Calu3 (cell line): ENCODE measurements at places on chromosomes 5 and 9.

DNA sequence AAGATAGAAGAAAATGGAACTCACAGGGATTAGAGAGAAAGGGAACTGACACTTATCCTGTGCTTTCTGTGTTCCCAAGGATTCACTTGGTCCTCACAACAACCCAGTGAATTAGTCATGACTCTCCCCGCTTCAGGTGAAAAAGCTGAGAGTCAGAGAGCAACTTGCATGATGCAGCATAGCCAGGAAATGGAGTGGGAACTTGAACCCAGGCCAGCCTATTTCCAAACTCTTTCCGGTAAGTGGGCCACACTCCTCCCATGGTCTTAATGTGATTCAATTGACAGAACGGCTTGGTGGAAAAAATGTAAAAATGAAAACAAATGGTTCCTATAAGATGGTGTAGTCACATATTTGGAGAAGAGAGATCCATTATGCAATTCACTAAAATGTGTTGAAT, 45.9 kb upstream of the CEMIP2 start:
- DNase-seq, result no peak

DNA sequence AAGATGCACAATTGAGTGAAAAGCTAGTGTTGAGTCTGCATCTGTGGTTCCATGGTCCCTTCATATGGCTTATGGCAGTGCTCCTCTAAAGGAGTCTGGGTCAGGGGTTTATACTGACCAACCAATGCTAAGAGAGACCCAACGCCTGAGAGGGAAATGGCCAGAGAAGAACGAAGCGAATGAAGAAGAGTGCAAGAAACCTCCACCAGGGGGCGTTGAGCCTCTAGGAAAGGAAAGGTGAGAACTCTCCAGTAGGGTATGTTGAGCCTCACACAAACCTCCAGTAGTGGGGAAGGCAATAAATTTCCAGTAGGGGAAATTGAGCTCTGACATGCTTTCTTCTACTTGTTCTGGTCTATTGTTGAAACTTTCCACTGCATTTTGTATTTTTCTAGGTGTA, 470.6 kb downstream of the PRDM9 start:
- DNase-seq, result peak; percentile 35

DNA sequence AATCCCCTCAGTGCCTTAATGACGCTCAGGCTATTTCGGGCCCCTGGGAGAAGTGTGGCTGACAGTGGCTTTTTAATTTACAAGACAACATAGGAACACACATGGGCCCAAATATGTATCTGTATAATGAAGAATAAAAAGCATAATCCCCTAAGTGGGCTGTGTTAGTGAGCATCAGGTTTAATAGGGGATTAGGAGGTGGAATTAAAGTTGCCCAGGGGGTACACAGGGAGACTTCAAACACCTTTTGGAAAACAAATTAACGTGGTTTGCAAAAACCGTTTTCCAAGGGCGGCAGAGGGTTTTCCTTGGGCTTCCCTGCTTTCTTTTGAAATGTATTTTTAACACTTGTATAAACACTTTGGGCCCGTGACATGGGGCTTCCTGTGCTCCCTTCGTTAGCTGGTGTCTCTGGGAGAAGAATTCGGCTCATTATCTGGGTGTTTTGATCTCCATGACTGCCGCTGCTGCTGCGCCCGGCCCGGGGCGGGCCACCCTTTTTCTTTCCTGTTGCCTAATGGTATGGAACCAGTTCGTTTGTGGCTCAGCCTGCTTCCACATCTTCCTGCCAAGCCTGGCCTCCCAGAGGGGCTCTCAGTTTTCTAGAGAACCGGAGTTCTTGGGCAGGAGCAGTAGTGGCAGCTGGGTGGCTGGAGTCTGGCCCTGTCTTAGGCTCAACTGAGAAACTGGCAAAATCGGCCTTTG, 173.0 kb downstream of the MACROH2A1 start:
- no peak for DNase-seq

GRCh38 chr5:111752426-111752965, 4.5 kb downstream of the NREP start:
- DNase-seq, result no peak

- DNase-seq, result no peak
These were observed 21.9 kb downstream of the ANKH start for GRCh38 chr5:14849516-14850294.

- DNase-seq, result no peak
These were observed 104.0 kb downstream of the MAMDC2 start for GRCh38 chr9:70147651-70148050.

- no peak for DNase-seq
These were observed 89.6 kb upstream of the BNC2 start for GRCh38 chr9:16960084-16960483.

DNA sequence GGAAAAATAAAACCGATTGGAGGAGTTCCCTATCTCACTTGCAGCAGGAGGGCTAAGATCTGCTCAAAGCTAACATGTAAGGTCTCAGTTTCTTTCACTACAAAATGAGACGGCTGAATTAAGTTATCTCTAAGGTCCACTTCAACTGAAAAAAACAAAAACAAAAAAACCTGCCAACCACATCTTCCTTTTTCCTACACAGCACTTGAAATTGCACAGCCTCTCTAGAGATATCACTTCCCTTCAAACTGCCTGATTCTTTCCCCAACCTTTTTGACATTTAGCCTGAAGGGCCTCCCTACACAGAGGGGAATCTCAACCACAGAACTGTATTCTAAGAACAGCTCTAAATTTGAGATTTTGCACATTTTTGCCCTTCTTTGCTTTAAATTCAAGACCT, 227.9 kb upstream of the TARS1 start:
- DNase-seq, result no peak

DNA sequence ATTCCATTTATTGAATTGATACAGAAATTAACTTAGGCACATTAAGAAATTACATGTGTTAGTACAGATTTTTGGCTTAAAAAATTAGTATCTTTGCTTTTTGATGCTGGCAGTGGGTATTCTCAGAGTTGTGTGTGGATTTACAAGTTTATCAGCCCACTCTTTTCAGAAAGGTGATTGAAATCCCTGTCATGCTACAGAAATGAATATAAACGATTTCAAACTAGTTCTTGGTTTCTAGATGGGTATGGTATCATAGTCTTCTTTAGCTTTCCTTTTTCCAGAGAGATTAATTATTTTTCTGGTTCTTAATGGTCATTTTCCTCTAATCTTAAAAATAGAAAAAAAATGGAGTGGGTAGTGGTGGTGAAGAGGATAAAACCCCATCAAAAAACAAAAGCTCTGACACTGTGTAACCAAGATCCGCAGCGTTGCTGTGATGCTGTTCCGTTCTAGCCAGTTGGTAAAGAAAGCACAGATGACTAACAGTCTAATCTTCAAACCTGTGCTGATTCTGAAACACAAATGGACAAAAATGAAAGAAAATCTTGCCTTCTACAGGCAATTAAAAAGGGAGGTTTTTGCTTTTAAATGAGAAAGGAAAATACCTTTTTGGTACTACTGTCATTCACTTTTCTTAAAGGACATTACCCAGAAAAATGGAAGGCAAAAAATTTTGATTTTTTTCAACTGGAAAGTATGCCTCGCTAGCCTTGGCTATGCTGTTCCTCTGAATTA, 5.2 kb downstream of the LRRTM2 start:
- no peak for DNase-seq

- no peak for DNase-seq
These were observed 77.4 kb upstream of the TMEM171 start for GRCh38 chr5:73042993-73043392.

GRCh38 chr9:134217431-134218210, 53.3 kb upstream of the RNU6ATAC start:
- peak; percentile 19 for DNase-seq

DNA sequence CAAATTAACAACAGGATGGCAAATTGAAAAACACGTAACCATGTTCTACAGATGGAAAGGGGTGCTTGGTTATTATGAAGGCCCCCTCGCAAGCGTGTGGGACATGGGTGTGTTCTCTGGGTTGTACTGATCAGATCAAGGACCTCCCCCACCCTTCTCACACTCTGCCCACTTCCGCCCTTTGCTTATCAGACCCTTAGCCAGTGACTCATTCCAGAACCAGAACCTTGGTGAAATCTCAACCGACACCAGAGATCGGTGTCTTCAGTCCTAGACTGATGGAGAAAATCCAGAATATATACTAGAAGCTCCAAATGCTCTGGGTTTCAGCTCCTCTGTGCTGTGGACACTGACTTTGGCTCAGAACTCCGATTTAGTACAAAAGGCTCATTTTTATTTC, 64.9 kb downstream of the PTTG1 start:
- no peak for DNase-seq

GRCh38 chr9:28053096-28053777, 480.0 kb upstream of the C9orf72 start:
- no peak for DNase-seq

GRCh38 chr9:132005899-132006298, 73.8 kb downstream of the MED27 start:
- no peak for DNase-seq

GRCh38 chr5:35483191-35483590, 134.5 kb upstream of the SPEF2 start:
- DNase-seq, result no peak

DNA sequence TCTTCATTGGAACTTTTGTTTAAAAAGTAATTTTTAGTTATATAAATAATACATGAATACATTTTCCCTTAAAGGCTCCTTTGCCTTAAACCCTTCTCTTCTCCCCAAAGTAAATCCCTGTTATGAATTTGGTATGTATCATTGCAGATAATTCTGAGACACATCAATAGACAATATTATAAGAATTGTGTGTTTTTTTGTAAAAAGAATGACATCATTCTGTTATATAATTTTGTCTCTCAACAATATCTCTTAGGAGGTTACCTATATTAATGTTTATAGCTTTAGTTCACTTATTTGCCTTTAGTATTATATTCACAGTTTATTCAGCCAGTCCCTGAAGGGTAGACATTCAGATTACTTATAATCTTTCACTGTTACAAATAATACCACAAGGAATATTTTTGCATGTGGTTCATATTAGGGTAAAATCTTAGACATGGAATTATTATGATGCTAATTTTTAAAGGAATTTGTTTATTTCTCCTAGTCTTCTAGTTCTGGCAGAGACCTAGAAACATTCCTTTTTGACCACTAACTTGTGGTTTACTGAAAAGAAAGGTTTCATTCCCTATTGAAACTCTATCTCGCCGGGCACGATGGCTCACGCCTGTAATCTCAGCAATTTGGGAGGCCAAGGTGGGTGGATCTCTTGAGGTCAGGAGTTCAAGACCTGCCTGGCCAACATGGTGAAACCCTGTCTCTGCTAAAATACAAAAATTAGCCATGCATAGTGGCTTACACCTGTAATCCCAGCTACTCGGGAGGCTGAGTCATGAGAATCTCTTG, 105.6 kb downstream of the KCTD16 start:
- no peak for DNase-seq

GRCh38 chr9:11158063-11158462, 545.3 kb upstream of the PTPRD start:
- DNase-seq, result no peak

DNA sequence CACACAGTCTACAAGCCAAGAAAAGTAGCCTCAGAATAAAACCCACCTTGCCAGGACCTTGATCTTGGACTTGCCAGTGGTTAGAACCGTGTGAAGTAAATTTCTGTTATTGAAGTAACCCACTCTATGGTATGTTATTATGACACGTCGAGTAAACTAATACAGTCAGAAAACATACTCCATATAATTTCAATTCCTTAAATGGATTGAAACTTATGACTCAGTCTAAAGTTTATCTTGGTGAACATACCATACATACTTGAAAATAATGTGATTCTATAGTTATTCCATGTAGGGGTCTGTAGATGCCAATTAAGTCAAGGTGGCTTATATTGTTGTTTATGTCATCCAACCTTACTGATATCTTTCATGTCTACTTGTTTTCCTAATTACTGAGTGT, 950.7 kb downstream of the TLE4 start:
- DNase-seq, result no peak

DNA sequence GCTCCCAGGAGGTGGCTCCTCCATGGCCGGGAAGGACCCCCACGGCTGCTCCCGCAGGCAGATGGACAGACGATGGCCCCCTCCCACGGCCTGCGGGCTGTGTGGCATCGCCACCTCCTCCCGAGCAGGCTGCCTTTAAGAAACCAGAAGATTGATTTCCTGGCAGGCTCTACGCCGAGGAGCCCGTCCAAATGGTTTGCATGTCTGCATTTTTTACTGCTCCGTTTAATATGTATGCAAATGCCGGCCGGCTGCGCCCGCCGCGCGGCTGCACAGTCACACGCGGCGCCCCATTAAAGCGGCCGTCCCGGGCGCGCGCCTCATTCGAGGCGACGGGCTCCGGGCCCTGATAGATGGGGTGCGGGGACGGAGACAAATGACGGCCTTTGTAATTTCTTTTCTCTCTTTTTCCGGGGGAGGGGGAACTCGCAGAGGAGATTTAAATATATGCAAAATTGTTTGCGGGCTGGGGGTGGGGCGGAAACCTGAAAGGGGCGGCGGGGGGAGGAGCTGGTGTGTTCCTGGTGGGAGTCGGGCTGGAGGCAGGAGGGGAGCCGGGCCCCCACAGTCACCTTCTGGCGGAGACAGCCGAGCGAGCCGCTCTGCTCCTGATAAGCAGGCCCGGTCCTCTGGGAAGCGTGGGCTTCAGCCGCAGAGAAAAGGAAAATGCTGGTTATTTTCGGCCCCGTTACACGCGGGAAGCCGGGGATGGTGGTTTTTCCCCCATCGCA, 158.7 kb upstream of the IER5L start:
- peak; percentile 26 for DNase-seq

DNA sequence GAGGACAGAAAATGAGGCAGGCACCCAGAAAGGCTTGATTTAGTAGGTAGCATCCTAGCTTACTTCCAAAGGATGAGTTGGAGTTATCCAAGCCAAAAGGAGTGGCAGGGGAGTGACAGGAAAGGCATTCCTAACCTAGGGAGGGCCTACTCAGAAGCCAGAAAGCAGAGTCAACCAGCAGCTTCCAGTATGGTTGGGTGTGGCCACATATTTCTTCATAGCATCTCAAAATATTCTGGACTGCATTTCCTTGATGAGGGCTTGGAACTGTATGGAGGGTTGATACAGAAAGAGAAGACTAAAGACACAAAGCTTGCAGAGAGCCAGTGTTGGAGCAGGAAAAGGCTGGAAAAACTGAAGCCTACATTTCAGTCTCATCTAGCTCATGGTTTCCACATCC, 656.8 kb upstream of the DMAC1 start:
- no peak for DNase-seq

GRCh38 chr5:15105799-15106393, 234.3 kb upstream of the ANKH start:
- peak; percentile 50 for DNase-seq

DNA sequence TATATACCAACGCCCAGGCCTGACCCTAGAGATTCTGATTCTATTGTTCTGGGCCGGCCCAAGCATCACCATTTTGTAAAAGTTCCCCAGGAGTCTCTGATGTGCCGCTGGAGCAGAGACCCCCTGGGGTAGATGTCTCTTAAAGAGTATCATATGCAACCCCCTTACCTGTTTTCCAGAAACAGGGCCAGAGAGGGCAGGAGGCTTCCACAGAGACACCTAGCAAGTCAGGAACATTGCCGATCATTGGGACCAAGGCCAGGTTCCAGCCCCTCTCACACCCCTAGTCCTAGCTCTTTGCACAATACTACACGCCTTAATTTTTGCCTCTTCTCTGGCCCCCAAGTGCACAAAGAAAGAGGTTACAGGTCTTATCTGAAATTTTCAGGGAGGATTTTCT, 63.8 kb downstream of the TMOD1 start:
- no peak for DNase-seq

- DNase-seq, result no peak
These were observed 88.2 kb upstream of the NR3C1 start for GRCh38 chr5:143491646-143492045.
